NCI-H2227 treated with DMSO at 0.1 percent for 48 hours (cell line): ENCODE measurements at places on chromosomes 7 and 10.

DNA sequence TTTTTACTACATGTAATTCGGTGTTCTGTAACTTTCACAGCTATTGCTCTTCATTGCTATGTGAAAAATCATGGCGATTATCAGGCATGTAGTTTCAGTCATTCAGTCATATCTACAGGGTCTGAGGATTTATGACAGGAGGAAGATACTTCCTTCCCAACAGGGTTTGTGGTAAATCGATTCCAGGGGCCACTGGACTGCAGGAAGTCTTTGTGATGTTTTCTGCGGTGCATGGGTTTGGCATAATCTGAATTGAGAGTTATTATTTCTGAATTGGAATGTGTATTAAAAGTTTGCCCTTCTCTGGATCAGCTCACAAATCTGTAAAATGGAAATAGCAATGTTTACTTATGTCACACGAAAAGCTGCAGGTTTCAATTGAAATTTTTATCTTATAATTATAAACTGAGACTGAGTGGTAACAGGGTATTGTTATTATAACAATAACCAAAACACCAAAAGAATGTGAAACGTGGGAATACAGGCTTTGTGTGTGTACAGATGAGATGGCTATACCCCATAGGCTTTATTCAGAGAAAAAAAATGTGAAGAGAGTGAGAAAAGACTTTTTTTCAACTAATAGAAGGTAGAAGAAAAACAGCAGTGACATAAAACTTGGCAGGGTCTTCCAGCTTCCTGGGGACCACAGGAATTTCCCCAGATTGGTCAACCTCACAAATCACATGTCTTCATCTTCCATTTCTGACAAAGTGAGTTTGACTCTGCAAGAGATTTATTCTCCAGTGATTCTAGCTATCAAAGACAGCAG lies 307.7 kb upstream of the NFE2L3 start:
- DNase-seq, result no peak

- no peak for DNase-seq
Measured at GRCh38 chr10:128540781-128541761, 414.8 kb upstream of the MKI67 start.

DNA sequence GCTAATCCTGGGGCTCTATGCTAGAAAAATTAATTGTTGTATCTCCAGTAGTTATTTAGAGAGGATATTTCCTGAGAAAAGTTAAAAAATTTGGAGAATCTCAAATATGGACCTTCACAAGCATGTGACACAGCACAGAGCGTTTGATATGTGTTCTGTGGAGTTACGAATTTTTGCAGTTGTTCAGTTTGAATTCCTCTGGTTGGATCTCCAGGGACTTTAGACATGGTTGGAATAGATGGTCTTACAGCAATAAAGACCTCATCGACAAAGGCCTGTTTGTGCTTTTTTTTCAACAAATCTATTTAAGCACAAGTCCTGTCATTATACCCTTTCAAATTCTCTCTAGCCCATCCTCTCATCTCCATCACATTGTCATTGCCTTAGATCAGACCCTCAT lies 138.0 kb downstream of the TES start:
- no peak for DNase-seq

- no peak for DNase-seq
Measured at GRCh38 chr7:134535272-134535918, 8.0 kb downstream of the AKR1B10 start.

DNA sequence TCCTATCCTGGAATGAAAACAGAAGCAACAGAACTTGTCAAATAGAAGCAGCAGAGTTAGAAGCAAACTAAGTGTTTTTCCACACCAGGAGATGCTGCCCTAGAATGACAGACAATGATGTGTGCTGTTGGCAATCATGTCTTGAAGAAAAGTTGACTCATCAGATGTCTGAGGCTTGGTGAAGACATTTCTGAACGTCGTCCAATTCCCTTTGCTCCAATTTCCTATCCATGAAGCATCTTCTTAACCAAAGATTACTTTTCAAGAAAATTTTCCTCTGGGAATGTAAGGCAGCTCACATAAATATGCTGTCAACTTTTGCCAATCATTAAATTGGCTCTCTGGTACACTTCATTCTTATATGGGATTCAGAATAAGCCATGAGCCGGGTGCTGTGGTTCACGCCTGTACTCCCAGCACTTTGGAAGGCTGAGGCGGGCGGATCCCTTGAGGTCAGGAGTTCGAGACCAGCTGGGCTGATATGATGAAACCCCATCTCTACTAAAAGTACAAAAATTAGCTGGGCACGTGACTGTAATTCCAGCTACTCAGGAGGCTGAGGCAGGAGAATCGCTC lies 34.6 kb downstream of the MALSU1 start:
- no peak for DNase-seq

DNA sequence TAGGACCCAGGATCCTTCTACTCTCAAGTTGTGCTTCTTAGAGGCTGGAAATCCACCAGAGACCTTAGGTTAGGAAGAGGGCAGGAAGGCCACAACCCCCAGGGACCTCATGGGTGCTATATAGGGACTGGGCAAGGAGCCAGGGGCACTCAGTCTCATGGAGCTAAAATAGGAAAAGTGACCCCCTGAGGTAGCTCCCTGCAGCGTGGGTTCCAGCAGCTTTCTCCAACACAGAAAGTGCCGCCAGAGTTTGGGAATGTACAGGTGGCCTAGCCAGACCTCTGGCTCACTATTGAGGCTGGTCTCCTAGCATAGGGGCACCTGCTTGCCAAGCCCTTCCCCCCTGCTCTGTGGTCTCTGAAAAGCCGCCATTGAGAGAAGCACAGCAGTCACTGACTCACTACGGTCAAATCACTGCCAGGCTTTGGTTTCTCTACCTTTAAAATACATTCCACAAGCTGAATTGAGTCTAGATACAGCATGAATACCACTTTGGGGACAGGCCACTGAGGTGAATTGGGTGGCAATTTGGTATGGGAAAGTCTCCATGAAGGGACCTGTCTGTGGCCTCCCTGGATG lies 333.2 kb upstream of the PODXL start:
- DNase-seq, result no peak

DNA sequence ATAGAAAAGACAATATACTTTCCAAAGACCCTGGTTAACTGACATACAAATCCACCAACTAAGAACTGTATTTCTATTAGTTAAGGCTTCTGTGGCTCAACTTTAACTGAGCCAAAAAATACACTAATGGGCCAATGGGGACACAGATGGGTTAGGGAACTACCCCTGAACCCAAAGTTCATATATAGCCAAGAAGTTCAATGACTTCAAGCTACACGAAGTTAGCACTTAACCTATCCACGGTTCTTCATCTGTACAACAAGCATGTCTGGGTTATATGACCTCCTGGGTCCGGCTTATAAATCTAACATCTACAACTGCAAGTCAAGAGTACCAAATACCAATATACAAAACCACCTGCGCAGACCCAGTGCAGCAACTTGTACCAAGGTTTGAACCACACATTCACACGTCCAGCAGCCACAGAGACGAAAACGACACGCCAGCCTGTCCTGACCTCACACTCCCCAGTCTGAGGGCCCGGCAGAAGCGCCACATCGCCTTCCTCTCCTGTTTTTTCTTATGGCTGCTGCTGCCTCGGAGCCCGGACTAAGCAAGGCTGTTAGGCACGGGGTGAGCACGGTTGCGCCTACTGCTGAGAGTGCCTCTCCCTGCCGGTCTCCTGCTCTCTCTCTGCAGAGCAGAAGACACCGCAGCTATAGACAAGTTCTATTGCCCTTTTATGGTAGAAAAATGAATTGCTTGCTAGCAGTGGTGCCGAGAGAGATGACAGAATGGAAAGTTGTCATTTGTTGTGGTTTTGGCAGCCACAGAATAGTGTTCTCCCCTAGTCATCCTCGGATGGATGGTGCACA lies 86.3 kb downstream of the RNF216 start:
- DNase-seq, result no peak

DNA sequence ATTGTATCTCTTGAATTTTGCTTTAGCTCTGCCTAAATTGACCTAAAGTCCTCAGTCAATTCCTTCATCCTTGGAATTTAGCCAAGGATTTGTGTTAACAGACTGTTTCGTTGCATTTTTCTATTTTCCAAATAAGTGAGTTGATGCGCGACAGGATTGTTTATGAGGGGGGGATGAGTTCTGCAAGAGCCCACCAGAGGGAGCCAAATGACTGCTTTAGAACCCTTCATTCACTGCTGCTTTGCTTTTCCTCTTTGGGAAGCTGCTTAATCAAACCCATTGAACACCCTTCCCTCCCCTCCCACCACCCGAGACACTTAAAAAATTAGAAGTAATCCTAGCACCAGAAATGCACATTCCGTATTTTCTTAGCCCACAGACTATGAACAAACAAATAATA lies 33.7 kb upstream of the PTF1A start:
- peak; percentile 14 for DNase-seq

DNA sequence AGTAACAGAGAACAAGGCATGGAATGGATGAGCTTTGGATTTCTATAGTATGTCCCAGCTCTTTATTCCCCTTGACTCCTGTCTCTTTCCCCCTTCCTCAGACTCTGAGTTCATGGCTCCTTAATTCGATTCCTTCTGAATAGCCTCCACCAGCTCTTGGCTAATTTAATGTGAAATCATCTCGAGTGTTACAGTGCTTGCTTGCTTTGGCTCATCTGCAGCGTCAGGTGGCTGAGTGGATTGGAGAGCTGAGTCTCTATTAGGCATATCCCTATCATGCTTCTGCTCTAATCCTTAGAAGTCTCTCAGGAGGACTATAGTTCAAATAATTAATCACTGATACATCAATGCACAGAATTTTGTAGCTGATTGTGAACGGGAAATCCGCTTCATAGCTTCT lies 134.6 kb downstream of the LRRC4 start:
- no peak for DNase-seq

DNA sequence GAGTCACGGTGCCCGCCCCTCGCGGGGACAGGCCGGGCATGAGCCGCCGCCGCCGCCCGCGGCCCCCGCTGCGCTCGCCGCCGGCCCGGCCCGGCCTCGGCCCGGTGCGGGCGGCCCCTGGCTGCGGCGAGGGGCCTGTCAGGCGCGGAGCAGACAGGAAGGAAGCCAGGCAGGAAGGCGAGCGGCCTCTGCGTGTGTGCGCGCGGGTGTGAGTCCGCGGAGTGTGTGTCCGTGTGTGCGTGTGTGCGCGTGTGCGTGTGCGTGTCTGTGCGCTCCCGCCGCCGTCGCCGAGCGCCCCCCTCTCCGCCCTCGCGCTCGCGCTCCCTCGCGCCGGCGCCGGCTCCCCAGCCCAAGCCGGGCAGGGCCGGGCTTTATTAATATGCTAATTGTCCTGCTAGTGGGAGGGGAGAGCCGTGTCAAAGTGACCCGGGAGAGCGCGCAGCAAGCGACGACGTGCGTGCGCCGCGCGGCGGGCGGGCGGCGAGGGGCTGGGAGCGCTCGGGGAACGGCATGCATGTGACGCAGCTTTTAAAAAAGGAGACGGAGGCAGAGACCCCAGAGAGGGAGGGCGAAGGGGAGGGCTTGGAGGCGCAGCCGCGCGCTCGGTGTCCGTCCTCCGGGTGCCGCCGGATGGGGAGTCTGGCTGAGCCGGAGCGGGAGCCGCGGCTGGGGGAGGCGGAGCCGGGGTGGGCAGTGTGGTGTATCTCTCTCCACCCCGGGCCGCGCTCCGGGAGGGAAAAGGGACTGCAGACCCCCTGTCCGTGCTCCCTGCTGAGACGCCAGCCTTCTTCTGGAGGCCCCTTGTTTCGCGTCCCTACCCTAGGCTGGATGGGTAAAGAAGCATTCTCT lies at the start of gene LDB1:
Gene LDB1 (minus strand): TSS at position 227 of the 849 bp plus-strand sequence. CDS start 258 bp downstream, outside the sequence.
- peak; percentile 71 for DNase-seq

DNA sequence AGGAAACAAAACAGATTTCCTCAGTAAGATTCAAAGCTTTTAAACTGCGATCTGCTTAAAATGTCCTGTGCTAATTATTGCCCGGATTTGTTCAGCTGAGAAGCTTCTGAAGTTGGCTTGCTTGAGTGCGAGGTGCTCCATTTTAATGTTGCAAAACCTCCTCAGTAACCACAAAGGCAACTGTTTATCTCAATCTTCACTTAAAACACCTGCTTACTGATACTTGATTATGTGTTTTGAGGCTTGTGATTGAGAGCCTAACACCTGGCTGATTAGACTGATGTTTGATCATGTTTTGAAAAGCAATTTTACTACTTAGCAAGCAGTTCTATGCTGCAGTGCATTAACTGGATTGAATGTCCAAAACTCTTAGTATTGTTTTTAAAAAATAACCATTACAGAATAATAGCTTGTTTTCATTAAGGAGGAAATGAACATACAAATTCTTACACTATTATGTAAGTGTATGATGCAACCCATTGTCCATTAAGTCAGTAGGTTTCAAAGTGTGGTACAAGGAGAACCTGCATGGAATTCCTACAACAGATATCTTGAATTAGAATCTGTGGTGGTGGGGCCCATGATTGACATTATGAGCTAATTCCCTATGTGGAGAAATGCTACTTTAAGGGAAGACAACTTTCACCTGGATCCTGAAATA lies 96.9 kb upstream of the FAM180A start:
- no peak for DNase-seq

GRCh38 chr7:102967798-102968197 lies 55.0 kb downstream of the LRRC17 start:
- DNase-seq, result no peak

GRCh38 chr7:105916603-105917002 lies 40.2 kb upstream of the ATXN7L1 start:
- no peak for DNase-seq

DNA sequence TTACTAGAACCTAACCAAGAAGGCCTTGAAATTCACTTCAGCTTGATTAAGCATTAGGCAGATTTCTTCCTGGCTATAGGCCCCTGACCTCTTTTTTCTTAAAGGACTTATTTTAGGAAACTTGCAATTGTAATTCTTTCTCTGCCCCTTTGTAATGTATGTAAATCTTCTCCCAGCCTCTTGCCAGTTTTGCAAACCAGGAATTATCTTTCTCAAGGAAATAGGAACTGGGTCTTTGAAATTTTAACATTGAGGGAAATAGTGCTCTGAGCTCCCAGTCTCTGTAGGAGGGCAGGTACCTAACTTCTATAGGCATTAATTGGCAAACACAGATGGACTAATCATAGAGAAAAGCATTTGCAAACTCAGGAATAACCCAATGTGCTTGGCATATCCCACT lies 342.7 kb downstream of the THSD7A start:
- no peak for DNase-seq

- DNase-seq, result no peak
Measured at GRCh38 chr10:101249171-101249581, 19.9 kb upstream of the LBX1 start.

DNA sequence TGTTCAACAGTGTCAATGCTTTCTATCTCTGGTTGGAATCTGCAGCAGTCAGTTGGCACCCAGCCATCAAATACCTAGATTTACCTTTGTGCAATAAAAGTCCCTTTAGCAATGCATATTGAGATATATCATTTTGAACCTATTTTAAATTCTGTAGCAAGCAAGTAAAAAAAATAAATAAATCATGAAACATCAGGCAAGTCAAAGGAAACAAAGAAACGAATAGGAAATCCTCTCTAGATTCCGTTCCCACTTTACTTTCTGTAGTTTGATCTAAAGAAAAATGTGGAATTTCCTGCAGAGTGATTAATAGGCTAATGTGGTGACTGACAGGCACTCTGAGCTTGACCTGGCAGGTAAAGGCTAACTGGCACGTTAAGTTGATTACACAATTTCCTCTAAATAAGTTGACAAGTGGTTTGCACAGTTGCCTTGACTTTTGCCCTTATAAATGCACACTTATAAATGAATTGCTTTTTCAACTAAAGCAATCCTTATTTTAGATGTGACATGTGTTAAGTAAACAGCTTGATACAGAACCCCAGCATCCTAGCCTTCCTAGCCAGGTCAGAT lies 208.1 kb upstream of the TCF7L2 start:
- no peak for DNase-seq
